ENCODE measurements at places on chromosomes 1 and 21.
A peak's percentile ranks its signal among the peaks of the same experiment; 100 is the strongest.

DNA sequence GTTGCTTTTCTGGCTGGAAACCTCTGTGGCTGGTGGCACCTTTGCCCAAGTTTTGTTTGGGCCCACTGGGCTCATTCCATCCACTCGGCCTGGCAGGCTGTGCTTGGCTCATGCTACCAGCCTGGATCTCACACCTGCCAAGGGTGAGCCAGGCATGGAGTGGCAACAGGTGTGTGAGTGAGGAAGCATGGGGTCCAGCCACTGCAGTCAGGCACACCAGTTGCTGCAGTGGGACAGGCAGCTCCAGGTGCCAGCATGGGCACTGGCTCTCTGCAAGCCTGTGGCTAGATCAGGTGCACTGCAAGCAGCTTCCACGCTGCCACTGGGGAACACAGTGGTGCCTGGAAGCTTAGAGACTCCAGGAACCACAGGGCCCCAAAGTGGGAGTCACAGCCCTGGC lies 57.0 kb downstream of the NUP210L start:
- DNase-seq: no peak

GRCh38 chr21:38402795-38403194 lies 95.5 kb downstream of the ERG start:
- no peak for DNase-seq

DNA sequence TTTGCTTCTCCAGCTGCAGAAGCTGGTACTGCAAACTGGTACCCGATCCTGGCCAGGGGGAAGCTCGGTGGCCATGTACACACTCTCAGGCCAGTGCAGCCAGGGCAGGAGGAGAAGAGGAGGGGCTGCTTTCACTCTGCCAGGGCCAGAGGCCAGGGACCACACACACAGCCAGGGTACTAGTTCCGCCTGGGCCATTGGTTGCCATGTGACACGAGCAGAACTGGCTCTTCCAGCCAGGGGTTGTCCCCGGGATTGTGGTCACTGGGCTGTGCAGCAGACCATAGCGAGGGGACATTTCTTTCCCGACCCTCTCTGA lies 3.7 kb upstream of the SHISAL2A start:
- no peak for DNase-seq

DNA sequence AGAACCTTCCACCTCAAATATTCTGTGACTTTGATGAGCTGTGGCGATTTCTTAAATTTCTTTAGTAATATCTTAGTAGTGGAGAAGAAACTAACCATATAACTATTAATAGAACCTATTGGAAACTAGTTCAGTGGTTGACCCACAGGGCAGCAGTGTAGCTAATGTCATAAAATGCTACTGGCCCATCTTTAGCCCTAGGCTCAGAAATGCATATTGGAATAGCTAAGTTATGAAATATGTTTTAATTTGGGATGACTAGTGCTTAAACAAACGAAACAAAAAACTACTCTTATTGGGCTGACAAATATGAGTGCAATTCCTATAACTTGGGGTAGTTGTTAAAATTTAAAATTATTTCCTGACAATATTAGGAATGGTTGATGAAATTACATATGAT lies 20.2 kb downstream of the MACO1 start:
- no peak for DNase-seq

DNA sequence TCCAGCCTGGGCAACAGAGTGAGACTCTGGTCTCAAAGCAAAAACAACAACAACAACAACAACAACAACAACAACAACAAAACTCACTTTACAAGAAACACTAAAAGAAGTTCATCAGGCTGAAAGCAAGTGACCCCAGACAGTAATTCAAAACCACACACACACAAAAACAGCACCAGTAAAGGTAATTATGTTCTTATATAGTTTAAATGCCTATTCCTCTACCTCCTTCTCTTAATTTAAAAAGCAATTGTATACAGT lies 1.7 kb downstream of the C1orf174 start:
- no peak for DNase-seq

- DNase-seq: no peak
These were observed 27.5 kb downstream of the PRMT2 start for GRCh38 chr21:46662765-46663500.

GRCh38 chr1:48683839-48684238 lies 92.9 kb downstream of the BEND5 start:
- no peak for DNase-seq

- DNase-seq: no peak
These were observed 71.2 kb downstream of the VWA5B1 start for GRCh38 chr1:20361805-20362381.

DNA sequence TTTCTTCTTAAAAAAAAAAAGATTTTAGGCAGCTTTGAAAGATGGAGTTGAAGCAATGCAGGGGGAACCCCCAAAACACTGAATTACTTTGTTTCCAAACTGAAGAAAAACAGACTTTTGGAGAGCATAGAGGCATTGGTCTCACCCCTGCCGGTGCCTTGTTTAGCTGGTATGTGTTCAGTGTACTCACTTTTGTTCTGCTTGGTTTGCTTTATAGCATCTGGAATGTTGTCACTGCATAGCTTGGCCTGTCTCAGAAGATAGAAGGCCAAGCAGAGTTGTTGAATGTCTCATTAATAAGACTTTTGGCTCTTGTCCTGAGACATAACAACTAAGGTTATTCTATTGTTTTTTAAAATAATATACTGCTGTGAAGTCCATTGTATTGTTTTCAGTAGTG lies 6.9 kb downstream of the THRAP3 start:
- no peak for DNase-seq

- no peak for DNase-seq
These were observed 61.1 kb downstream of the XCL1 start for GRCh38 chr1:168637350-168637991.

DNA sequence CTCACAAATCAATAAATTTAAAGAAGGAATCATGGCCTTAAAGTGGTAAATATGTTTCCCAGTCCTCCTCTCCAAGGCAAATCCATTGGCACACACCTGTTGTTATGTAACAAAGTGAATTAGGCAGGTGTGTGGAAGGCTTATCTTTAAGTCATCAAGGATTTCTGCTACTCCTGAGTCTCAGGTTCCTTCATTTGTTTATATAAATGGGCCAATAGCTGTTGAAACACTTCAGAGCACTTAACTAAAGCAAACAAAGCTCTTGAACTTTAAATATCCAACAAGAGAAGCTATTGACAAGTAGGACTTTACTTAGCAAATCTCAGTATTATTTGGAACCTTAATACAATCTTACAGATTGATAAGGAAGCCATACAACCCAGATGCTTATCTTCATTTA lies 99.3 kb upstream of the ESRRG start:
- DNase-seq: no peak

GRCh38 chr1:15027515-15027986 lies 126.0 kb upstream of the TMEM51 start:
- peak; percentile 50 for DNase-seq

DNA sequence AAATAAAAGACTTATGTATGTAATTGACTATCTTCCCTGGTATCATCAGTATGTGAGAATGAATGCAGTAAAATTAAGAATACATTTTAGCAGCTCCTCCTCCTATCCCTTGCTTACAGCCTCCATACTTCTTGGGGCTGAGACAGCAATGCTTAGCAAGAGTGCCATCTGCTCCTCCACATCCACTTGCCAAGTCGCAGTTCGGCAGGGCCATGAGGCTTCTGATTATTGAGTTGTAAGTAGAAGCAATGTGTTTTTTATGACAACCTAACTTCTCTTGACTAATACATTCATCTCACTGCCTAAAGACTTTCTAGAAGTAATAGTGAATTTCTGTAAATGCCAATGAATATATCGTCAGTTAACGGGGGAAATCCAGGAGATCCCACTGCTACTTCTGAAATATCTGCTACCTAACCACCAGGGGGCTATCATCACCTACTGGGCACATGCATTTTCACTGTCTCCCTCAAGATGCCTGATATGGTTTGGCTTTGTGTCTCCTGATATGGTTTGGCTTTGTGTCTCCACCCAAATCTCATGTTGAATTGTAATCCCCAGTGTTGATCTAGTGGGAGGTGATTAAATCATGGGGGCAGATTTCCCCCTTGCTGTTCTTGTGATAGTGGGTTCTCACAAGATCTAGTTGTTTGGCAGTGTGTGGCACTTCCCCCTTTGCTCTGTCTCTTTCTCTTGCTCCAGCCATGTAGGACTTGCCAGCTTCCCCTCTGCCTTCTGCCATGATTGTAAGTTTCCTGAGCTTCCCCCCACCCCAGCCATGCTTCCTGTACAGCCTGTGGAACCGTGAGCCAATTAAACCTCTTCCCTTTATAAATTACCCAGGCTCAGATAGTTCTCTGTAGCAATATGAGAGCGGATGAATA lies 59.6 kb downstream of the EXTL2 start:
- no peak for DNase-seq

DNA sequence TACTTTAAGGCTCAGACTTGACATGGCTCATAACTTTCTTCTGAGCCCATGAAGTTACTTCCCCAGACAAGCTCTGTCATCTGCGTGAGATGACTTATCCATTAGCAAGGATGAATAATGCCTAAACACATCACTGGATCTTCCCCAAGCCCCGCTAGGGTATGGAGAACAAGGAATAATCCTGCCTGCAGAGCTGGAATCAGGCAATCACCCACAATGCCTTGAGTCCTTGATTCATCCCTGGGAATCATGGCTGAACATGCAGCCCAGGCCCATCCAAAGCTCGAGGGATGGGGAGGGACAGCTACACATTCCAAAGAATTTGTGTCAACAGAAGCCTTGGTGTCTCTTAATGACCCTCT lies 131.7 kb downstream of the PSMG1 start:
- no peak for DNase-seq

DNA sequence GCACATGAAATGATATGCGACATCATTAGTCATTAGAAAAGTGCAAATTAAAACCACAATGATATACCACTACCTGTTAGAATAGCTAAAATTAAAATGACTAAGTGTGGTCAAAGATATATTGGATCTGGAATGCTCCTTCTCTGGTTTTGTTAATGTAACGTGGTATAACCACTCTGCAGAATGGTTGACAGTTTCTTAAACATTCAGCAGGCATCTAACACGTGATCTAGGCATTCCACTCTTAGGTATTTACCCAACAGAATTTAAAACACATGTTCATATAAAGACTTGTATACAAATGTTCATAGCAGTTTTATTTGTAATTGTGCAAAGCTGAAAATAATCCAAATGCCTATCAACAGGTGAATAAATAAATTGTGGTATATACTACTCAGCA lies 165.0 kb upstream of the PLXNA2 start:
- no peak for DNase-seq

GRCh38 chr1:162926906-162927305 lies 65.9 kb upstream of the CCDC190 start:
- DNase-seq: no peak

- DNase-seq: no peak
These were observed 2.2 kb upstream of the PTPN7 start for GRCh38 chr1:202162418-202163280.

GRCh38 chr1:180080439-180080838 lies 74.2 kb upstream of the QSOX1 start:
- no peak for DNase-seq

DNA sequence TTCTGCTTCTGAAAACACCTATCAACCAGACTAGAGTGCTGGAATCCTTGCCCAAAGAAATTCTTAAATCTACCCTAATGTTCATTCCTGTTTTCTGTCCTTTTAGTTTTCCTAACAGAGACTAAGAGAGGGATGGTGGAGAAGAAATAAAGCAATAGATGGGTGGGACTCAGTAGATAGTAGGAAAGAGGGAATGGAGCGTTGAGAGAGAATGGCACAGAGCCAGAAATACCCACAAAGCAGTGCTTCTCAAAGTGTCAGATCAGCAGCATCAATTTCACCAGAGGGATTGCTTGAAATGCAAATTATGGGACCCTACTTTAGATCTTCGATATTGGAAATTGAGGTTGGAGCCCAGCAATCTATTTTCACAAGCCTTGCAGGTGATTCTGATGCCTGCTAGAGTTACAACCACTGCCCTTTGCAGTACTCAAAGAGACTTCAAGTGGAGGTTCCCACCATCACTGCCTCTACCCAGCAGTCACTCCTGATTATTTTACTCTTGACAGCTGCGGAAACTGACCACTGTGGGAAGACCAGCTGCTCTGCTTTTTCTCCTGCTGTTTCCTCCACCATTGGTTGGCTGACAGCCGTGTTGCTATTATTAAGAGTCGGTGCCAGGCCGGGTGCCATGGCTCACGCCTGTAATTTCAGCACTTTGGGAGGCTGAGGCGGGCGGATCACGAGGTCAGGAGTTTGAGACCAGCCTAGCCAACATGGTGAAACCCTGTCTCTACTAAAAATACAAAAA lies 11.4 kb upstream of the PRPF3 start:
- no peak for DNase-seq

DNA sequence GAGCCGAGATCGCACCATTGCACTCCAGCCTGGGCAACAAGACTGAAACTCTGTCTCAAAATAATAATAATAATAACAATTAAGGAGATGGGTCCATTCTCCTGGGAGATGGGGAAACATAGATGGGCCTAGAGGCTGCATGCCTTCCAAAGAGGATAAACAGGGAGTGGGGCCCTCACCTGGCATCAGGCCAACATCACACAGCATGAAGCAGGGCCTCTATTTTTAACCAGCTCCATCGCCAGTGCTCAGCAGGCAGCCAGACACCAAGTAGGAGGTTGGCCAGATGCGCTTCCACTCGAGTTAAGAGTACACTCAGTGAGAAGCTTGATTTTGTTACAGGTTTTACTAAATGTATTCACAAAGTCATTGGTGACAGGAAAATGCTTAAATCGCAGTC lies 352.0 kb downstream of the RRAGC start:
- DNase-seq: no peak

- DNase-seq: no peak
These were observed 111.3 kb downstream of the TGFBR3 start for GRCh38 chr1:91774520-91775203.

DNA sequence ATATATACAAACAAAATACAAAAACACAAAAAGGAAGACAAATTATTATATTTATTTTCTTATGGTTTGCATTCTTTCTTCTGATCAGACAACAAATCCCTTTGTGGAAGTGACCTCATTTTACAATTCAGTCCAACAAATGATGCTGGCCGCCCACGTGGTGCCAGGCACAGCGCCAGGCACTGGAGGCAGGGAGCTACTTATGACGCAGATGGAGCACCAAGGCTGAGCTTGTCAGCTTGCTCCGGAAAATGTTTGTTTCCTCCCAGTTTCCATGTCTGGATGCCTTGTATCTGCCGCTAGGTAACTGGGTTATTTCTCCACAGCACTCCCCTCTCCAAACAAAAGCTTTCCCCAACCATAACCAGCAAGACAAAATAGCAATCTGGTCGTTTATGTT lies 30.7 kb upstream of the CD34 start:
- DNase-seq: no peak

Data from GM12891 (cell line).